ENCODE measurements at places on chromosomes 11 and 22.

- DNase-seq, result no peak
Observed at GRCh38 chr22:40826984-40827741, 8.0 kb upstream of the SLC25A17 start.

- DNase-seq, result no peak
Observed at GRCh38 chr11:80632156-80632555, 1191.3 kb upstream of the TENM4 start.

- peak; percentile 5 for DNase-seq
Observed at GRCh38 chr11:32090545-32091370, at the start of gene RCN1. RCN1 (plus strand) TSS chr11:32091074; CDS start chr11:32091197, 123 bp downstream.

GRCh38 chr11:133678191-133678590 is 145.9 kb upstream of the OPCML start:
- DNase-seq, result no peak

Data from stimulated activated CD4-positive, alpha-beta T cell treated with anti-CD3 and anti-CD28 coated beads, TNF-alpha, amount 100 ng/mL, for 24 hours (primary cell).